ENCODE measurements at places on chromosomes 3 and 15. TPM values are rescaled to one million over a fixed set of nuclear protein-coding genes. Genes with fewer than 3 reads are reported as not detected.

- no peak for DNase-seq
Observed at GRCh38 chr15:69386284-69386683, 27.9 kb upstream of the KIF23 start.

DNA sequence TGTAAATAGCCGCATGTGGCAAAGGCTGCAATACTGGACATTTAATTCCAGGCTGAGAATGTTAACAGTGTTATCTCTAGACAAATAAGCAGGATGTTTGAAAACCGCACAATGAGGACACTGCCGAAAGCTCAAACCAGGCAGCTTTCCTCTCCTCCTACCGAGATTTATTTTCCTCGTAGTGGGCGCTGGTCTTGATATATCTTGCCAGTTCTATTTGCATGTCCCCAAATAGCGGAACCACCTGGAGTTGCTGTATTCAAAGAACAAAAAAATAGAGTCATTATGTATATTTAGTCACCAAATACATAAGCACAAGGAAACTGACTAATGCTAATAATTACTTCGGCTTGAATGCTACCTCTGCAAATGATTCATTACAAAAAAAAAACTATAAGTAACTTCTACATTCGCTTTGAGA is 46.5 kb downstream of the CYFIP1 start:
- no peak for DNase-seq

DNA sequence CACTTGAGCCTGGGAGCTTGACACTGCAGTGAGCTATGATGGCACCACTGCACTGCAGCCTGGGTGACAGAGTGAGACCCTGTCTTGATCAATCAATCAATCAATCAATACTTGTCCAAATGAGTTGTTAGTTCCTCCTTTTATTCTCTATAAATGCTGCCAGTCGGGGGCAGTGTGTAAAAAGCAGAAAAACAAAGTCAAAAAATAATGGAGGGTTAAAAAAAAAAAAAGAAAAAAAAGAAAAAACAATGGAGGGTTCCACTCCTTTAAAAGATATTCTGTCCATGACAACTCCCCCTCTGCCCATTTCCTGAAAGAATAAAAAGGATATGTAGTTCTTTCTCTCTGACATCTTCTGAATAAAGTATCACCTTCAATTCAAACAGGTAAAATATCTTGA is 1068.6 kb downstream of the FHIT start:
- DNase-seq = no peak

- no peak for DNase-seq
Observed at GRCh38 chr3:76570436-76571057, 469.4 kb upstream of the ROBO2 start.

DNA sequence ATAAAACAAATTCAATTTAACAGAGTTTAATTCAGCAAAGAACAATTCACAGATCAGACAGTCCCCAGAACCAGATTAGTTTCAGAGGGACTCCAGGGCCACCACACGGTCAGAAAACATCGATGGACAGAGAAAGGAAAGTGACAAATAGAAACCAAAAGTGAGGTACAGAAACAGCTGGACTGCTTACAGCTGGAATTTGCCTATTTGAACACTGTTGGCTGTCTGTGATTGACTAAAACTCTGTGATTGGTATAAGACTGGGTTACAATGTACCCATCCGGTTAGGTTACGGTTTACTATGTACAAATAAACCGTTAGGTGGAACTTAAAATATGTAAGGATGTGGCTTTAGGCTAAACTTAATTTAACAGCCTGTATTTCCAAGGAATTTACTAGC is 30.3 kb downstream of the MOBP start:
- no peak for DNase-seq

DNA sequence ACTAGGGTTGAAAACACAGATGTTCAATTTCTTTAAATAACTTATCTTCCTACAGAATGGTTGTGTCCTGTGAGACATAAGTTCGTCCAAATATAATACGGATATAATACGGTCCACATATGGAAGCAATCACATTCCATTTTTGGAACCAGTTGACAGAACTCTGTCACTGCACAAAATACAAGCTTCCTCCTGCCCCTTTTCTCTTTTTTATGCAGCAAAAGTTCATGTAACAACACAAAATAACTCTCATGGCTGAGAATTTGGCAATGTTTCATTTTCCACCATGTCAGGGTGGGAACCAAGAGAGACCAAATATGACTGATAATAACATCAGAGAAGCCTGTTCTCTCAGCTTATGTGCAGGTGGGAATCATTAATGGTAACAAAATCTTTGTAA is 158.1 kb upstream of the ZNF385D start:
- no peak for DNase-seq

GRCh38 chr3:142946861-142947260 is 16.6 kb downstream of the PAQR9 start:
- no peak for DNase-seq

DNA sequence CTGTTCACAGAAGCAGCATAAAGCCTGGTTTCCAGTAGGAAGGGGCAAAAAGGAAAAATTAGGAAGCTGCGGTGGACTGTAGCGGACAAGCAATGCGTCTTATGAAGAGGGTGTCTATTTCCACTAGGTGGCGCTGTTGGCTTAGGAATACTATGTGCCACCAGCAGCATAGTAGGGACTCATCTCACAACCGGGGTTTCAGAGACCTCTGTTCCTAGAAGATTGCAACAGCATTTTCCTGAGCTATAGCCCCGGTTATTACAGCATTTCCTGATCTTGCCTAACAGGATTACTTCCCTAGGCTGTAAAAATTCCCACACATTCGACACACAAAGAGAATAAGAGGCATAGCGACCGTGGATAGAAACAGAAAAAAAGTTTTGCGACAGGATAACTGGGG is 683.0 kb downstream of the TBL1XR1 start:
- no peak for DNase-seq

GRCh38 chr3:14118400-14119381 is 6.0 kb downstream of the CHCHD4 start:
- no peak for DNase-seq

- no peak for DNase-seq
Observed at GRCh38 chr3:60364475-60364874, 886.8 kb downstream of the FHIT start.

DNA sequence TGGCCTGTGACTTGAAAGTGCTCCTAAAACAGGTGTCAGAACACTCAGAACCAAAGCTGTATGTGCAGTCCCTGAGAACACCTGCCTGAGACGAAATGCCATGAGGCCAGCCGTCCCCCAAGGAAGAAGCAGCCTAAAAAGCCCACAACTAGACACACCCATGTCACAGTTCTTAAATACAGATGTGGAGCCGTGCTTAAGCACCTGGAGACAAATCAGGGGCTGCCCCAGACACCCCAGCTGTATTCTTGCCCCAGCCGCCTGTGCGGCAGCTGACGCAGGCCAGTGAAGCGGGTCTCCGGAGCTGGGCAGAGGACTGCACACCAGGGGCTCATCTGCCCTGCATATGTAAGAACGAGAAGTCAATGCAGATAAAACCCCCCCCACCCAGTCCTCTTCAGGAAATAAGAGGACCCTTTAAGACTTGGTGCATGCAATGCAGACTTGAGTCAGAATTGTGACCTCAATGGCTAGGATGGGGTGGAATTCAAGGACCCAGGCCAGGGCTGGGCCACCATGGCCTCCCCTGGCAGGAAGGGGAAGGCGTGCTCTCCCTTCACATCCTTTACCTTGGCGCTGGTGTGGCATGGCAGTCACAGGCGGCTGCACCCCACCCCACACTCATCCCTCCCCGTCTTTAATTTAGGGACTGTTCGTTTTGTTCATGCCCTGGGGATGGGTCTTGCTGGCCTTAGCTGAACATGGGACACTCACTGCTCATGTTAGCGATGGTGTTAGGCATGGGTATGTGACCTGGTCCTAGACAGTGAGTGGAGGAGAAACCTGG is 27.7 kb upstream of the PLXNA1 start:
- DNase-seq = no peak

DNA sequence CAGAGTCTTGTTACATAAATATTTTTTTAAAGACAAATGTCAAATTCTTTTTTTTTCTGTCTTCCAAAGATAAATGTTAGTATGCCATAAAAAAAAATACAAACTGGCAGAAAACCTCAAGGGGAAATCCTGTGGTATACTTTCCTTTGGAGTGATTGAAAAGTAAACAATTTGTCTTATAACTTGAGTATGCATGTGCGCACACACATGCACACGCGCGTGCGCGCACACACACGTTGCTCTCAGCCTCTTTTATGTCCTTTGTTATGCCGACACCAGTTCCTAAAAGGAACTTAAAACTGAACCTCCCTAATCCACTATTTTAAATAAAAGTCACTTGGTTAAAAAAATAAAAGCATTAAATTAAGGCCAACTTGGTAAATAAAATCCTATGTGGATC is 58.1 kb downstream of the TGFBR2 start:
- DNase-seq = no peak

FEZF2 gene
- not detected for polyA plus RNA-seq

SATB1 gene
- 14.4 TPM for polyA plus RNA-seq

ZNF620 gene
- polyA plus RNA-seq = 0.27 TPM

ARHGAP31 gene
- polyA plus RNA-seq = 19.4 TPM
